ENCODE measurements at places on chromosomes 2 and 18. TPM values are rescaled to one million over a fixed set of nuclear protein-coding genes. Genes with fewer than 3 reads are reported as not detected.

DNA sequence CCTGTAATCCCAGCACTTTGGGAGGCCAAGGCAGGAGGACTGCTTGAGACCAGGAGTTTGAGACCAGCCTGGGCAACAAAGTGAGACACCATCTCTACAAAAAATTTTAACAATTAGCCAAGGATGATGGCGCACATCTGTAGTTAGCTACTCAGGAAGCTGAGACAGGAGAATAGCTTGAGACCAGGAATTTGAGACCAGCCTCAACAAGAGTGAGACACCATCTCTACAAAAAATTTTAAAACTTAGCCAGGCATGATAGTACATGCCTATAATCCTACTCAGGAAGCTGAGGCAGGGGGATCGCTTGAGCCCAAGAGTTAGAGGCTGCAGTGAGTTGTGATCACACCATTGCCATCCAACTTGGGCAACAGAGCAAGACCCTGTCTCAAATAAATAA, 7.0 kb downstream of the MEMO1 start:
- no peak for DNase-seq

GRCh38 chr2:217052856-217053577, 193.2 kb upstream of the TNP1 start:
- DNase-seq = peak; percentile 57

GRCh38 chr2:186325827-186326535, 160.1 kb upstream of the ZC3H15 start:
- no peak for DNase-seq

- no peak for DNase-seq
These were observed 1127.5 kb upstream of the CELF4 start for GRCh38 chr18:38693104-38693503.

SNRNP27 gene
- total RNA-seq = 39.0 TPM
